Lower lobe of right lung (tissue), 2 donors: ENCODE measurements at places on chromosomes 6 and 20. TPM values are rescaled to one million over a fixed set of nuclear protein-coding genes. Genes with fewer than 3 reads are reported as not detected.

ZBTB46 gene
- 9.9 TPM for total RNA-seq

- peak; percentile 19 for DNase-seq
These were observed 47.8 kb downstream of the MYH7B start for GRCh38 chr20:35003211-35004031.

SMAP1 gene
- total RNA-seq: 21.7 TPM

- DNase-seq: no peak
These were observed 38.9 kb downstream of the MRAP2 start for GRCh38 chr6:84072442-84072997.

DNA sequence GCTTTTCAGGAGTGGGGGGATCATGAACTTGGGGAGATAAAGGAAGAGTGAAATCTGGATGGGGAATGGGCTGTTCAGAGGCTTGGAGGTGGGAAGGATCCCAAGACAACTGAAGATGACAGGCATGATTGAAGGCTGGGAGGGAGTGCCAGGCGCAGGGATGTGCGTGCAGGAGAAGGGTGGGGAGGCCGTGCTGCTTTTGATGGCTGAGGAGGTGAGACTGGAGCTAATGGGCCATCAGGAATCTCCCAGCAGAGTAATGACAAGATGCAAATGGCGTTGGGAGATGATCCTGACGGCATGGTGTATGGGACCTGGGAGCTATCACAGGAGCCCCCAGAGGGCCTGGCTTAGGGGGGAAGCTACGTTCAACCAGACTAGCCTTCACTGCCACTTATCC, 1.6 kb downstream of the CPNE5 start:
- no peak for DNase-seq

DNA sequence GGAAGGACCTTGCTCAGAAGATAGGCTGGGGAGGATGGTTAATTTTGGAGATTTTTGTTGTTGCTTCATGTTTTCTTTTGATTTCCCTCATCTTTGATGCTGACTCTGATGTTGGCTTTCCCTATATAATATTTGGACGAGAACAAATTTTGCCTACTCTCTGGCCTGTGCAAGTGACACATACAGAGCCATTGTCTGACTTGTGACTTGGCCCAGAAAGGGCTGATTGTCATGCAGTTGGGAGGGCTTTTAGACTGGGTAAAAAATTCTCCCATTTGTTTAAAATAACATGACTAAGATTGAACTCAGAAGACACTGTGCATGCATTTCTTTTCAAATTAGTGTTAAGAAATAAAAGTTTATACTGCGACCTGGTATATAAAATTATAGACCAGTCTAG, 98.6 kb upstream of the SUPT3H start:
- no peak for DNase-seq

GRCh38 chr6:170034294-170034693, 256.6 kb downstream of the DLL1 start:
- DNase-seq: peak; percentile 17

DNA sequence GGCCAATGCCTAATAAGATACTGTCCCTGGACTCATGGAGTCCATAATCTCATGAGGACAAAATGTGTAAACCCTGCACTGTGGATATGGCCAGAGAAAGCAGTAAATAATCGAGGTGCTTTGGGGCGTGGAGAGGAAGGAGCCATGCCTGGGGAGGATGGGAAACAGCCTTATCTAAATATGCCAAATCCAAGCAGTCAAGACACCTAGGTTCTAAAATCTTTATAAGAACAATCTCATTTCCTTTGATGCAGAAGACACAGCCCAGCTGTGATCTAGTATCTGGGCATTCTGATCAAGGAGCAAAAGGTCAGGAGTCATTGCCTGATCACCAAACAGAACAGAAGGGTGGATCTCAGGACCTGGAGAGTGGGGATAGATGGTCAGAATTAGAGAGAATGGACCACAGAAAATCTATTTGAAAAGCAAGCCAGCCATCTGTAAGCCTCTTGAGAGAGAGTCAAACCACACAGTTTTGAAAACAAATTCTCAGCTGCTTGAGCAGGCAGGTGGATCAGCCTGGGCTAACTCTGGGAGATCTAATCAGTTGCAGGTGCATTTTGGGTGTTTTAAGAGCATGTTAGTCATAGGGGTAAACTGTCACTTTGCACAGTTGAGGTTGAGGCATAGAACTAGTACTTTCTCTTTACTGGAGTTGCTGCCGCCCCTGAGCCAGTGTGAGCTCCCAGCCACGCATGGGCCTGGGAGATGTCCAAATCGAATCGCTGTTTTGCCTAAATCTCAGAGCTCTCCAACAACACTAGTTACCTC, 130.8 kb upstream of the TNFAIP3 start:
- DNase-seq: no peak
